Kasumi-1 (cell line): ENCODE measurements at places on chromosomes 1 and 21.

DNA sequence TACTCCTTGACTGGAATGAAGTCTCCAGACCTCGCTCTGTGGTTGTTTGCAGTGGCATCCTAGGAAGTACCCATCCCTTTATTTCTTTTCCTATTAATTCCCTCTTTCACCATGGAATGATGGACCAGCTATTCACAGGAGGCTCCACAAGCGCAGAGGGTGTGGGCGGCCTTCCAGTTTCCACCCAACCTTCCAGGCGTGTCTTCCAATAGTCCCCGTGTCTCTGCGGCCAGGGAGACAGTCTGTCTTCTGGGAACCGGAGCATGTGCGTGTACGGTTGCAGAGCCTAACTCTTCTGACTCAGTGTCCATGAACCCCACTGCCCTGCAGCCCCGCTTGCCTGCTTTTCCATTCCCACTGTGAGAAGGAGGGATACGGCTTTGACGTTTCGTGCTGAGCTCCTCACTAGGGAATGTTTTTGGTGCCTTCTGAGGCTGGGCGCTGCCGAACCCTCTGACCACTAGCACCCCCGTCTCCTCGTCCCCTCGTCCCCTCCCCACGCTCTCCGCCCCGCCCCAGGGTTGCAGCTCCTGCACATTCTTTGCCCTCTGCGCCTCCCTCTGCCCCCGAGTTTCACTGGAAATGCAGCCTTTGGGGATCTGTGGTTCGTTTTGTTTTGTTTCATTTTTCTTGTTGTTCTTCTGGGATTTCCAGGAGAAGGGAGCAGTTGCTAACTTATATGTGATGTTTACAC, 26.3 kb upstream of the FAM3B start:
- DNase-seq: no peak

- DNase-seq: no peak
Observed at GRCh38 chr1:119752592-119752991, 16.1 kb downstream of the HMGCS2 start.

- DNase-seq: no peak
Observed at GRCh38 chr1:174174461-174175329, 15.4 kb downstream of the RABGAP1L start.

DNA sequence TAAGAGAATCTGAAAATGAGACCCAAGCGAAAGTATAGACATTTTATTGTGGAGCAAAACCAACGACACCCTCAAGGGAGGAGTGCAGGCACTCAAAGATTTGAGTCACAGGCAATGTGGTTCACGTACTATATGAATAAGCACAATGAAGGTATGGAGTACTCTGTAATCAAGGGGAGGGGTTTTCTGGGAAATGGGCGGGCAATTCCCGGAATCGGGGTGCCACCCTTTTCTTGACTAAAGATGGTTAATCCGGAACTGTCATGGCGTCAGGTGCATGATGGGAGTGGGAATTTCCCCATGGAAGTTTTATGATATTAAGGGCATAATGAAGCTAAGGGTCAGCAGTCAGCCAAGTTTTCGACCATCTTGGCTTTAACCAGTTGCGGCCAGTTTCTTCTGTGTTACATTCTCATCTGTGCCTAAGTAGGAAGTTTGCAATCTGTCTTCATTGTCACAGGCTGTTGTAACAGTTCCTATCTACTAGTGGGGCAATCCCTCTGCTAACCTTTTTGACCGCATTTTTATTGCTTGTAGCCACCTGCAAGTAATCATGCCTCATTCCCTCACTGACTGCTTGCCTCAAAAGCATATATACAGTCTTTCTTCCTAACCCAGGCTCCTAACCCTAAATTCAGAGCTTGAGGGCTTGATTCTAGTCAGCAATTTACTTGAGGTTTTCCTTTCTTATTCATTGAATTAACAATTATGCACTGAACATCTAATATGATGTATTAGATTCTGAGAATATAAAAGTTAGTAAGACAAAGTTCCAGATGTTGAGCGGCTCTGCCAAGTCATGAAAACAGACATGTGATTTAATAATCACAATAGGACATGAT, 775 bp upstream of the AIM2 start:
- DNase-seq: no peak

GRCh38 chr1:109788695-109789521, 25.2 kb upstream of the EPS8L3 start:
- DNase-seq: peak; percentile 93

GRCh38 chr1:55717111-55717510, 501.9 kb upstream of the USP24 start:
- no peak for DNase-seq

DNA sequence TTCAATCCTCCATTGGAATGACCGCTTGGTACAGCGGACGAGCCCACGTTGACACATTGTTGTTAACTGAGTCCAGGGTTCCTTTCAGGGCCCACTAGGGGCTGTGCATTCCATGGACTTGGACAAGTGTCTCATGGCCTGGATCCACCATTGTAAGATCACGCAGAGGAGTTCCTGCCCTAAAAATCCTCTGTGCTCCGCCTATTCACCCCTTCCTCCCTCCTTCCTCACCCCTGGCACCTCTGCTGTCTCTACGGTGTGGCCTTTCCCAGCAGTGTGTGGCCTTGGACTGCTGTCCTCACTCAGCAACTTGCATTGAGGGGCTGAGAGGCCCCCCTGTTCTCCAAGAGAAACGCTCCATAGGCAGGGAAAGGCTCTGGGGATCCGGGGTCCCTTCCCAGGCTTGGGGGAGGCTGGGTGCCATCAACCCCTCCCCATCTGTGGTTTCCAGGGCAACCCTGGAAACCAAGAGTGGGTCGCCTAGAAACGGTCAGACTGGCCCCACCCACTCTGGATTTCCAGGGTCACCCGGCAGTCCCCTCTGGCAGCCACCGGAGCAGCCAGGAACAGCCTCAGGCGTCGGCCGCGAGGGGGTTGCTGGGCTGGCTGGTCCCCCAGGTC, 50.9 kb downstream of the MEGF6 start:
- DNase-seq: no peak

GRCh38 chr1:155913969-155914757, 3.0 kb upstream of the RIT1 start:
- DNase-seq: no peak
